A549 treated with CpdA at 1 μM for 4 hours (cell line): ENCODE measurements at places on chromosomes 5 and 9. TPM values are rescaled to one million over a fixed set of nuclear protein-coding genes. Genes with fewer than 3 reads are reported as not detected.

The GFI1B gene
- total RNA-seq = 0.07 TPM in 1 of 5 replicates, not detected in the others

The GZMA gene
- total RNA-seq = not detected in 5 replicates

The TAF11L10 gene
- not detected in 5 replicates for total RNA-seq

The SEMA4D gene
- 4.3 to 6.3 TPM (median 5.2 TPM) in 5 replicates for total RNA-seq

The ASPN gene
- not detected in 5 replicates for total RNA-seq

The CCIN gene
- 0.03 to 0.07 TPM (median 0.07 TPM) in 3 of 5 replicates, not detected in the others for total RNA-seq

The STRBP gene
- total RNA-seq = 13.3 to 16.2 TPM (median 15.1 TPM) in 5 replicates

The GMCL2 gene
- not detected in 5 replicates for total RNA-seq

The CTNND2 gene
- total RNA-seq = not detected in 5 replicates

The PAEP gene
- total RNA-seq = 0.14 to 0.27 TPM (median 0.21 TPM) in 3 of 5 replicates, not detected in the others

The FOXD1 gene
- 13.1 to 19.3 TPM (median 17.6 TPM) in 5 replicates for total RNA-seq

The PCDHB5 gene
- total RNA-seq = 1.2 to 1.9 TPM (median 1.5 TPM) in 5 replicates

The FOXD4 gene
- 0.29 to 0.59 TPM (median 0.53 TPM) in 5 replicates for total RNA-seq

The NACC2 gene
- total RNA-seq = 21.9 to 30.8 TPM (median 28.7 TPM) in 5 replicates

The MARCOL gene
- not detected in 5 replicates for total RNA-seq

The EPB41L4B gene
- total RNA-seq = 7.8 to 9.8 TPM (median 9.4 TPM) in 5 replicates

The FOXD4L5 gene
- 0.05 to 0.12 TPM (median 0.06 TPM) in 3 of 5 replicates, not detected in the others for total RNA-seq

The CYSRT1 gene
- total RNA-seq = 3.3 to 5.0 TPM (median 4.0 TPM) in 5 replicates

The PCDHB8 gene
- 0.24 to 0.42 TPM (median 0.37 TPM) in 5 replicates for total RNA-seq

The IGFBPL1 gene
- 2.3 to 3.6 TPM (median 3.1 TPM) in 5 replicates for total RNA-seq

The PCSK1 gene
- total RNA-seq = 0.22 to 0.73 TPM (median 0.30 TPM) in 5 replicates

The PCDHGB3 gene
- total RNA-seq = 0.15 to 0.35 TPM (median 0.20 TPM) in 5 replicates

The SOX30 gene
- 0.05 to 0.07 TPM in 2 of 5 replicates, not detected in the others for total RNA-seq

The PCDHGA8 gene
- 0.02 TPM in 2 of 5 replicates, not detected in the others for total RNA-seq

The SNX30 gene
- 3.6 to 6.4 TPM (median 4.8 TPM) in 5 replicates for total RNA-seq

The CBY3 gene
- total RNA-seq = not detected in 5 replicates

The JAKMIP2 gene
- total RNA-seq = not detected in 5 replicates

The ZNF483 gene
- 0.53 to 0.85 TPM (median 0.69 TPM) in 5 replicates for total RNA-seq

The GPR151 gene
- total RNA-seq = not detected in 5 replicates

The GNAQ gene
- 14.1 to 17.2 TPM (median 16.7 TPM) in 5 replicates for total RNA-seq

The GCNT4 gene
- 0.41 to 0.49 TPM (median 0.47 TPM) in 5 replicates for total RNA-seq

The EIF4E1B gene
- not detected in 5 replicates for total RNA-seq

The OBP2B gene
- total RNA-seq = not detected in 5 replicates

The CCL27 gene
- 0.23 to 0.66 TPM (median 0.32 TPM) in 3 of 5 replicates, not detected in the others for total RNA-seq

The PCDHB2 gene
- 2.7 to 5.4 TPM (median 3.7 TPM) in 5 replicates for total RNA-seq

The DND1 gene
- 0.47 to 1.0 TPM (median 0.82 TPM) in 5 replicates for total RNA-seq
